Mesenchymal stem cell (in vitro differentiated cells and primary cell): ENCODE measurements at places on chromosomes 3 and 15.

GRCh38 chr3:133452641-133453319 is 52.9 kb downstream of the BFSP2 start:
- no peak for DNase-seq

DNA sequence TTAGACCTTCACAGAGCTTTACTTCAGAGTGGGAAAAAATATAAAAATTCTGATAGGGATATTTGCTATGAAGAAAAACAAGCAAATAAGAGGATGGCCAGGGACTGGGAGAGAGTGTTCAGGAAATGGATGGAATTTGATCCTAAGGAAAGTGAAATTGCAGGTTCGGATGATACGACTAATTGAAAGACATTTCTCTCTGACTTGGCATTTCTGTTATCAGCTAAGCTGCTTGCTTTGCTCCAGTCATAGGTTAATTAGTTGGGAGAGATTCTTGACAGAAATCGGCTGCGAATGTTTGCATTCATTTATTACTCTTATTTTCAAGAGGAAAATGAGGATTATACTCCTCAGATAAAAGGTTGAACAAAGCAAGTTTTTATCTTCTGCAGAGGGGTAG is 808.7 kb upstream of the NECTIN3 start:
- no peak for DNase-seq

DNA sequence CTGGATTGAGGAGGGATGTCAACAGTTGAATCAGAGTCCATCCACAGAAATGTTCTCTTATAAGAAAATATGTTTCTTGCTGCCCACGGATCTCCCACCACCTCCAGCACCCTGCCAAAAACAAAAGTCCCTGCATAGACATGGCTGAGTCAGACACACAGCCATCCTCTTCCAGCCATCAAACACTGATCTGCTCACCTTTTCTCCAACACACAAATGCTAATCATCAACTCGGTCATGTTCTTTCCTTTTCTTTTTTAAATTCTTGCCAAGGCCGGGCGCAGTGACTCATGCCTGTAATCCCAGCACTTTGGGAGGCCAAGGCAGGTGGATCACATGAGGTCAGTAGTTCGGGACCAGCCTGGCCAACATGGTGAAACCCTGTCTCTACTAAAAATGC is 110.7 kb upstream of the IL12A start:
- DNase-seq, result no peak

DNA sequence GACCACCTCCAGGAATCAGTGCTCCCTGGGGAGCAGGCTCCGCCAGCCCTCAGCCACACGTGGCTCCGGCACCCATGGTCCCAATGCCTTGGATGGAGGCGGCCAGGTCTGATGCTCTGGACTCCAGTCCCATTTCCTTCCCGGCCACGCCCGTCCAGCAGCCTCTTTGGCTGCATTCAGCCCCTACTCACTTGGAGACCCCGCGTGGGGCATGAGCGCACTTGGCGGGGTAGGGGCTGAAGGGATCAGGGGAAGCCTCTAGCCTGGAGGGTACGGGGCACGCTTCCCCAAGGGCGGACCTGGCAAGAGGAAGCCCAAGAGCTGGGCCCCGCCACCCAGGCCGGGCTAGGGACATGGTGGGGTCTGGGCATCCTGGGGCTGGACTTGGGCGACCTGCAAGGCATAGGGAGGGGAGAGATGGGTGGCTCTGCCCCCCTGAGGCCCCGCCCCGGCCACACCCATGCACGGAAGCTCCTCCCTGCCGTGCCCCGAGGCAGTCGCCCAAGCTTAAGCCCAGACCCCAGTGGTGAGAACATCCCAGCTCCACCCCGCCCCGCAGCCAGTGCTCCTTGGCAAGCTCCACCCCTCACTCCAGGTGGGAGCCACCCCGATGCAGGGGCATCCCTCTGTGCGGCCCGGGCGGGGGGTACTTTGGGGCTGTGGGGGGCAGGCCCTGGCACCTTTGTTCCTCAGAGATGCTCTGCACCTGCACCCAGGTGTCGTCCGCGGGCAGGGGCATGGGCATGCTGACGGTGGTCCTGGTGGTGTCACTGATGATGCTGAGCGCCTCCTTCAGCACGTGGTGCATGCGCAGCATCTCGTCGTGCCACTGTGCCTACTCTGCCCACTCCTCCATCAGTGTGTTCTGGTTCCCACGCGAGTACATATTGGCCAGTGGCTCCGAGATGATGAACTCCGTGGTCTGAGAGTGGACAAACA is 163.5 kb downstream of the GOLGA6L4 start:
- no peak for DNase-seq

GRCh38 chr3:127139601-127140500 is 53.1 kb upstream of the PRR23E start:
- DNase-seq, result no peak

DNA sequence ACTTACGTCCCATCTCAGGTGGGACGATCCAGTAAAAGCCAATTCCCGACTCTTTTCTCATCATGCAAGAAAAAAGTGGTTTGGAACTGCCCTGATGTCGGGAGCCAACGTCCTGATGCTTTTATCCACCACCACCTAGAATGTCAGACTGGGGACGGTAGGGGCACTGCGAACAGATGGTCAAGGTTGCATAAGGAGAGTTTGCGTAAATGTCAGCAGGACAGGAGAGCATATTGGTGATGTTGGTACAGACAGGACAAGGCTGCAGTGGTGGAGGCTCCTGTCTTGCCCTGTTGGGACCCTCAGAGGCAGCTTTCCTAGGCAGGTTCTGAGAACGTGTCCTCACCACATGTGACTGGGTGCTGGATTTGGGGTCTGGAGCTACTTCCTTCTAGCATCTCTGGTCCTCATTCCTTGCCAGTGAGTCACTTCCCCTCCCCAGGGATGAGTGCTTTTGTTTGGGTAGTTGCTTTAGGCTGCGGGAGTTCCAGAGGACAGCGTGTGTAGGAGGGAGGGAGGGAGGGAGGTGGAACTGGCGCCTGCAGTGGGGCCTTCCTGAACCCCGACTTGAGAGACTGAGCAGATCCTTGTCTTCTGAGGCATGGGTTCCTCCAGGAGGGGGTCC is 21.0 kb downstream of the THSD4 start:
- DNase-seq, result peak; percentile 65

- no peak for DNase-seq
Observed at GRCh38 chr3:172702256-172702655, 8.6 kb downstream of the NCEH1 start.

DNA sequence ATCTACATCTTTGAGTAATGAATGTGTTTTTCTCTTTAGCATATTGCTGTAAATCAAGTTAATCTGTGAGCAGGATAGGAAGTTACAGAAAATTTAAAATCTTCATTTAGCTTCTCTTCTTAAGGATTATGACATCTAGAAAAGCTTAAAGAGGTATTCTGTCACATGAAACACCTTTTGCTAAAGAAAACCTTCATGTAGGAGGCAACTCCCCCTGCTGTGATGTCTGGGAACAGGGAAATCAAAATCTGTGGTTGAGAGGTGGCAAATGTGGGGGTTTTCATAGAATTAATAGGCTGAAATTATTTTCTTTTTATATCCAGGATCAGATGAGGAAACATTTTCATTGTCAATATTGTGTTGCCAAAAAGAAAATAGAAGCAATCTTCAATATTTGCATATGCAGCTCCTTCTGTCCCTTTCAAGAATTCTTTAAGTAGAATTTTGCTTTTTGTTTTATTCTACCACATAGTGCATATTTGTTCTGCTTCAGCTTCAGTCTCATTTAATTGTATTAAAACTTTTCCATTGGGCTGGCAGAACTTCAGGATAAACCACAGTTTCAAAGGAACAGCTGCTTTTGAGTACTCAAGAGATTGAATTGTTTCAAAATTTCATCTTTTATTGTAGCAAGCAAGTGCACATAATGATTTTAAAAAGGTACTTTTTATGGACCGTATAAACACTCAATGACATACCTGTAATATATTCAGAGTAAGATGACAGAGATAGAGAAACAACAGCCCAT is 128.4 kb downstream of the RAP2B start:
- DNase-seq, result peak; percentile 18

- no peak for DNase-seq
Observed at GRCh38 chr15:75362642-75363249, 5.7 kb downstream of the MAN2C1 start.

GRCh38 chr3:191068946-191069813 is 129.9 kb upstream of the OSTN start:
- DNase-seq, result peak; percentile 9

GRCh38 chr15:74869726-74870407 is 3.3 kb downstream of the SCAMP2 start:
- peak; percentile 53 for DNase-seq

- no peak for DNase-seq
Observed at GRCh38 chr3:161413855-161414210, 42.5 kb upstream of the SPTSSB start.

DNA sequence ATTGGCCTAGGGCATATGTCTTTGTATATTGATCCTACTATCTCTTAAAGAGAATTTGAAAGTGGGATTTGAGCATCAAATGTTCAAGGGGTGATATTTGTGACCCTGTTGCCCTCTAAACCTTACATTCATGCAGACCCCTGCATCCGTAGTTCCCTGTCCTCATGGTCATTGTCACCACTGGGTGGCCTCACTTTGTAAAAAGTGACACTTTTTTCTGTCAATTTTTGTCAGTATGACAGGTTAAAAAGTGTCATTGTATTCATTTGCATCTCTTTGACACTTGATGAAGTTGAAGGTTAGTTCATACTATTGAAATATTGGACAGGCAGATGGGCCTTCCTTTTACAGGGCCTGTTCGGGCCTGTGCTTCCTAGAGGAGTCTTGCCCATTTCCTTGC is 12.3 kb upstream of the KLF15 start:
- DNase-seq, result no peak

- no peak for DNase-seq
Observed at GRCh38 chr3:135678386-135678785, 287.1 kb upstream of the PPP2R3A start.

GRCh38 chr15:37765786-37766185 is 168.7 kb upstream of the TMCO5A start:
- DNase-seq, result no peak

- peak; percentile 86 for DNase-seq
Observed at GRCh38 chr15:95277266-95277665, 1045.9 kb downstream of the MCTP2 start.
